Stimulated activated CD4-positive, alpha-beta T cell treated with anti-CD3 and anti-CD28 coated beads, Interleukin-4, amount 100 ng/mL, for 48 hours (primary cell): ENCODE measurements at places on chromosomes 5 and 9.

DNA sequence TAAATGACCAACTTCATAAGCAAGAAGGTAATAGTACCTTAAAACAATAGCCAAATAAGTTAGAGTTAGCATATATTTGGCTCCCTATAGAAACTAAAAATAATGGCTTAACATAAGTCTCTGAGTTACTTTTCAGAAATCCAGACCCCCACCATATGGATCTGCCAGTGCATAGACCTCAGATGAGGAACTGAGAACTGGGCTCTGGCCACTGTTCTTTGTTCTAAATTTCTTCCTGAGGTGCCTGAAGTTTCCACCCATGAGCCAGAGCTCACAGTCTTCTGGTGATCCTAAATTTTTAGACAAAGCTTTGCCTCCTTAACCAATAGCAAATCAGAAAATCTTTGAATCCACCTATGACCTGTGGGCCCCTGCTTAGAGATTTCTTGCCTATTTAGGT, 250.9 kb downstream of the YTHDC2 start:
- DNase-seq = no peak

DNA sequence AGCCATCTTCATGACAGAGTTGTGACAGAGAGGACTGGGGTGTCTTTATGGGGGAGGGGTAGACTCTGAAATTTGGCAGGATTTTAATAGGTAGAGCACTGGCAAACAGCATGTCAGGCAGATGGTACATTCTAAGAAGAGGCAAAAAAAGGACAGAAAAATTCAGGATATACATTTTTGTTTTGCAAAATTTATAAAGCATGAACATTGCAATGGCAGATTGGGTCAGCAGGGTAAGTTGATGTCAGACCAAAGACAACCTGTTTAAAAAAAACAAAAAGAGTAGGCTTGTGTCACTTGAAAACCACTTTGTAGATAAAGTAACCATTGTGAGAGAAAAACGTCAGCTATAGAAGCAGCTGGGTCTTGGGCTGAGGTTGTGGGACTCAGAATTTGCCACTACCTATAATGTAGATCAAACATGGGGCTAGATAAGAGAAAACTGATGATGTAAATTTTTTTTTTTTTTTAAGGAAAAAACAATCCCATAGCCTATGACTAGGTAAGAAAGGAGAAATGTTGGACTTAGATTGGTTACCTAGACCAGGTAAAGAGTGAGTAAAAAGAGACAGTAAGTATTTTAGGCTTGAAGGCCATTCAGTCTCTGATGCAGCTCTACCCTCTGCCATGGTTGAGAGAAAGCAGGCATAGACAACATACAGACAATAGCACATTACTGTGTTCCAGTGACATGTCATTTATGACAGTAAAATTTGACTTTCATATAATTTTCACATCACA, 8.3 kb downstream of the CAMK4 start:
- no peak for DNase-seq

DNA sequence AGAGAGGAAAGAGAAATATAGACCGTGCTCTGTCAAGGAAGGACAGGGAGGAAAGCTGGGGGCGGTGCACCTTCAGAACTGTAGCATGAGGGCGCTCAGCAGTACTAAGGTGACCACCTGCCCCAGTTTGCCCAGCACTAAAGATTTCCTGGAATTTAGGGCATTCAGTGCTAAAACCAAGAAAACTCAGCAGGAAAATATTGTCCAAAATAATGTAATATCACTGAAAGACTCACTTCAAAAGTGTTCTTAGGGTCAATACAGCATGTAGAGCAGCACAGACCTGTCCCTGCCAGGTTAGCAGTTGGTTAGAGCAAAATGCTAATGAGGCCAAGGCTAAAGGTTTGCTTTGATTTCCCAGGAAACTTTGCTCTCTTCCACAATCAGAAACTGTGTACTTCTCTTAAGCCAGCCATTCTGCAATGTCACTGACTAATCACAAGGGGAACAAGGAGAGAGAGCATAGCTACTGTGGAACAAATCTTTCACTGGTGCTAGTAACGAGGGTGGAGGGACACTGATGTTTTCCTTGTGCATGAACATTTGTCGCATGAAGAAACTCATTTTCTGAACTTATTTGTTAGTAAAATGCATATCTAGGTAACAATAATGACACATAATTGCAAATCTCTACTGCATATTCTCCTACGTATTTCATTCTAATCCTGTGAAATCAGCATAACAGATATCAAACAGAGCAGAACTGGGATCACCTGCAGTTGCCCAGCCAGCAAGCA, 53.0 kb upstream of the GRAMD2B start:
- no peak for DNase-seq

GRCh38 chr9:77714077-77714549, 66.0 kb upstream of the GNA14 start:
- DNase-seq = no peak

DNA sequence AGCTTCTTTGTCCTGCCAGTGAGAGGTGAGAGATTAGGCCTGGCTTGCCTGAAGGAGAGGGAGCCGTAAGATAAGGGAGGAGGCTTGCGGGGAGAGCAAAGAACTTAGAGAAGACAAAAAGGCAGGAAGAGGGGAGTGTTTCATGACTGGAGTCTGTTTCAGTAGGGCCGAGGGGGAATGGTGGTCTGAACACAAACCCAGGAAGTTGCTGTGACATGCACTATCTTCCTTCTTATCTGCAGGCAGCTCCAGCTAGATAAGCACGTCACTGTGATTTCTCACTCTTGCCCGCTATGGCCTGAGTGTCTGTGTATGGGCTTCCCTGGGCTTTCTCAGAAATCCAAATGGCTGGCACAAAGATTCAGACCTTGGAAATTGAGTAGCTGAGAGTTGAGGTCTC, 307.5 kb upstream of the CLINT1 start:
- DNase-seq = no peak

GRCh38 chr5:134136221-134136631, 21.7 kb downstream of the TCF7 start:
- DNase-seq = no peak

DNA sequence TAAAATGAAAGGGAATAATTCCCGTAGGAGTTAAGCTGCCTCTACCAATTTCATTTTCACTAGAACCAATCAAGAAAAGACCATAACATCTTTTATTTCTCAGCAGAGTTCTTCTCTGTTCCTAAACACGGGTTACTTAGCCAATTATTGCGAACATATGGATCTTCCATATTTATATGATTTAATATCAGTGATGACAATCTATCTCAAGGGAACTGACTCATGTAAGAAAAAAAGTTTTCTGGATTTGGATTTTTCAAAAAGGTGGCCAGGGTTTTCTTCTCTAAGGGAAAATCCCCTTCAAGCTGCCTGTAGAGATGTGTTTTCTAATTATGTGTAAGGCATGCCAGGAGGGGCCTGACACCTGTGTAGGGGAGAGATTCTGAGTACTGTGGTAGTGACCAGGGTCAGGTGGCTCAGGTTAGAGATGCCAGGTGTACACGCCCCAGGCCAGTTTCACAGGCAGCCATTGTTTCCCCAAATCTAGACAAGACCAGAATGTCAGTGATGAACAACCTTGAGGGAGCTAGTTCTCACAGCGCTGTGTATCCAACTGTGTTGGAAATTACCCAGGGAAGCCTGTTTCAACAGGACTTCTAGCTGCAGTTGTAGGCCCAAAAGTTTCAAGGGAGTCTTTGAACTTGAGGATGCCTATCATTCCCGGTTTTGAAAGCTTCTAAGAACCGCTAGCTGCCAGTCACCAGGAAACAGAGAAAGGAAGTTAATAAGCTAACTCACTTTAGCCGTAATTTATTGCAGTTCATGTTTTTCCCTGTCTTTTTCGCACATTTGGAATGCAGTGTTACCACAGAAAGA, 572.5 kb upstream of the RGMB start:
- no peak for DNase-seq

- peak; percentile 2 for DNase-seq
These were observed 112.6 kb downstream of the TMC1 start for GRCh38 chr9:72633966-72634365.

GRCh38 chr5:148951612-148952011, 111.2 kb downstream of the SH3TC2 start:
- no peak for DNase-seq

DNA sequence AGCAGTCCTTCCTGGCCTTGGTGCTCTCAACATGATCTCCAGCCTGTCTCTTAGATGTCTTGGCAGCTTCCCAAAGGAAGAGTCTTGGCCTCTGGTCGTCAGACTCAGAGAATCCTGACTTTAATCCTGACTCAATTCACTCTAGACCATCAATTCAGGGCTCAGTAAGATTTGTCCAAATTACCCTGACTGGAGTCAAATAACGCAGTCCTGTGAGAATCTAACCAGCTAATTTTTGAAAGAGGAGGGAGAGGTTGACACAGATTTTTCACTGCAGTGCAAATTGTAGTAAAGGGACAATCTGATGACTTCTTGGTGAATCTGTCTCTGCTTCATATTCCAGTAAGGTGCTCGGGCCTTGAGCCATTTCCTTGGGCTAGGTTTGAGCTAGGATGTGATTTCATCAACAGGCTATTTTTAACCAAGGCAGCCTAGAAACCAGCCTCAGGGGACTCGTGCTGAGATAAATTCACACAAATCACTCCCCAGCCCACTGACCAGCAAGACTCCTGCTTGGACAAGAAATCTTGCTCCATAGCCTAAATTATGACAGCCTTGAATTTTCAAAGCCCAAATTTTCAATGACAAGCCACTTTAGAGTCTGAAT, 257.4 kb downstream of the ENC1 start:
- DNase-seq = no peak

- DNase-seq = no peak
These were observed 454.5 kb upstream of the ZNF608 start for GRCh38 chr5:125200866-125201373.

DNA sequence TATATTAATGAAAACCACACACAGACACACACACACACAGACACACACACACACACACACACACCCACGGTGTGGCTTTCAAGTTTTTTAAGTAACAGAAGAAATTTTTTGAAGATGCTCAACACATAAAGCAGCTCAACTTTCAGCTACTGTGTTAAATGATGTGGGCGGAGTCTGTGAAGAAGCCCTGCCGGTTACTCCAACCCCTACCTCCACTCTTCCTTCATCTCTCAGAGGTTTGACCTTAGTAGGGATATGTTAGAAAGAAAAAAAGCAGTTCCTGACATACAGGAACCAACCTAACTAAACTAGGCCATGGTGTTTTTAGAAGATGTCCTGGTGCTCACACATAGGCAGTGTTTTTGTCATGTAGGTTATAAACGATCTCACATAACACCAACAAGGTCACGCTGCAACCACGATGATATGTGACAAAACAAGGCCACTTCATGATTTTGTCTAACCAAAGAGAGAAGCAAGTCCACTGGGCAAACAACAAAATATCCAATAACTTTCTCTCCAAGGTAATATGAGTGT, 112.8 kb downstream of the EMB start:
- no peak for DNase-seq

- no peak for DNase-seq
These were observed 66.5 kb downstream of the DTWD2 start for GRCh38 chr5:118921866-118922265.
